ENCODE measurements at places on chromosomes 4 and X.

DNA sequence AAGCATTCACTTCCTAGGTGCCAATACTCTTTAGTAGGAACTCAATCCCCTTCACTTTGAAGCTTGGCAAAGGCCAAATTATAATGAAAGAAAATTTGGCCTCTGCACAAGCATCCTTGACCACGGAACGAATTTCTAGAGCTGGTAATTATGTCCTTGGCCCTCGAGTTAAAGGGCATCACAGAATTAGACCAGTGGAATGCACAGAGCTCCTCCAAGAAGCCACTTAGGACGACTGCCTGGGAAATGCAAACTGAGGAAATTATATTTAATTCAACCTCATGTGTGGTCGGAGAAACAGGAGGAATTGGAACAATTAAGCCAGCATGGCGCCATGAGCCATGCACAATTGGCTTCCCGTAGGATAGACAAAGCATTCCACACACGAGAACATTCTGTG lies 59.3 kb downstream of the NLGN4X start:
- DNase-seq, result no peak

DNA sequence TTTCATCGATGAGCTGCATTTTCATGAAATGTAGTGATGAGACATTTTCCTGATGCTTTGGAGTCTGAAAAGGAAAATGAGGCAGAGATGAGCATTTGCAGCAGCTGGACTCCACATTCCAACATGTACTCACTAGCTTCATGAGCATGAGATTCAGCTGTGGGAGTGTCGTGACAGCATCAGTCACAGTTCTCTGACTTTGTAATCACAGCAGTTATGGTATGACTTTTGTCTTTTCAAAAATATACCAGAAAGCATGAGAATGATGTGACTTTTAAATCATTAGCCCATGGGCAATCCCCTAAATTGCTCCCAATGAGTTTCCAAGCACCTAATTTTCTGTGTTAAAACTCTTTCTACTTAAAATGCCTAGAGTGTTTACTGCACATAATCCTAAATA lies 18.3 kb upstream of the MSL3 start:
- DNase-seq, result no peak

DNA sequence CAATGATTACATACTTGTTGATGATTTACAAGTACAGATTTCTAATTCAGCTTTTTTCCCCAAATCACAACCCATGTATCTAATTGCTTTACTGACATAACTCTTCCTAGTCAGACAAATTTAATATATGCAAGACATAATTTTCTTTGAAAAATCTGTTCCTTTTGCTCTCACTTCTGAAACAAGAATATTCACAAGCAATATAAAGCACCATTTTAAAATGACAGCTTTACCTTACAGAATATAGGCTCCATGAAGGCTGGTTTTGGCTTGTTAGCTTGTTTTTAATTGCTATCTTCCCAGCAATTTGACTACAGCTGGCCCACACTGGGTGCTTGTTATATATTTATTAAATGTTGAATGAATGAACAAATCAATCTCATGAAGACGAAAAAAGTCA lies 24.5 kb downstream of the GPM6A start:
- DNase-seq, result no peak

- no peak for DNase-seq
These were observed 21.1 kb downstream of the GRPR start for GRCh38 chrX:16144420-16144819.

GRCh38 chrX:141724186-141724585 lies 25.6 kb upstream of the SPANXD start:
- DNase-seq, result no peak

- DNase-seq, result no peak
These were observed 107.1 kb upstream of the ATP6AP2 start for GRCh38 chrX:40473460-40474204.

GRCh38 chr4:53676402-53676871 lies 85.2 kb upstream of the LNX1 start:
- peak; percentile 84 for DNase-seq

DNA sequence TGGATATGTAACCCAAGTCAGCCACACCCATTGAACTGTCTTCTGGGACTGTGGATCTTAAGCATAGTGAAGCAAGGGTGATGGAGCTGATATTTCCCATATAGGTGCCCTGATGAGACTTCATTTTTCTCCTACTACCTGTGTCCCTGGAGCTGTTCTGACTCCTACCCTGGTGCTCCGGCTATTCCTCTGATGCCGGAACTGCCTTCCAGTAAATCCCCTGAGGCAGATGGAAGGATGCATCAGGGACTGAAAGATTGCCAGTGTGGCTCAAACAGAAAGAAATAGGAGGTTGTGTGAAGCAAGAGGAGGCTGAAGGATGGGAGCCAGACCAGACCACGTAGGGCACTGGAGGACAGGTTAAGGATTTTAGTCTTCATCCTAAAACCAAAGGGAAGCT lies 74.7 kb downstream of the HOPX start:
- DNase-seq, result no peak

- no peak for DNase-seq
These were observed 93.1 kb upstream of the ESX1 start for GRCh38 chrX:104347860-104348259.

DNA sequence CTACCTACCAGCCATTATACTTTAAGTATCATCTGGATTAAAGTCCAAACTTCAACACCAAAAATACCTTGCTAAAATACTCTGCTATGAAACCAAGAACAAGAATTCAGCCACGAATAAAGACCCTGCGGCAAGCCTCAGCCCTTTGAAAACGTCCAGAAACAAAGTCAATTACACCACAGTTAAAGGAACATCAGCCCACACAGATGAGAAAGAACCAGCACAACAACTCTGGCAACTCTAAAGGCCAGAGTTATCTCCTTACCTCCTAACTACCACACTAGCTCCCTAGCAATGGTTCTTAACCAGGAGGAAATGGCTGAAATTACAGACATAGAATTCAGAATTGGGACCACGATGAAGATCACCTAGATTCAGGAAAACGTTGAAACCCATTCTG lies 23.4 kb downstream of the ABCB7 start:
- DNase-seq, result no peak

DNA sequence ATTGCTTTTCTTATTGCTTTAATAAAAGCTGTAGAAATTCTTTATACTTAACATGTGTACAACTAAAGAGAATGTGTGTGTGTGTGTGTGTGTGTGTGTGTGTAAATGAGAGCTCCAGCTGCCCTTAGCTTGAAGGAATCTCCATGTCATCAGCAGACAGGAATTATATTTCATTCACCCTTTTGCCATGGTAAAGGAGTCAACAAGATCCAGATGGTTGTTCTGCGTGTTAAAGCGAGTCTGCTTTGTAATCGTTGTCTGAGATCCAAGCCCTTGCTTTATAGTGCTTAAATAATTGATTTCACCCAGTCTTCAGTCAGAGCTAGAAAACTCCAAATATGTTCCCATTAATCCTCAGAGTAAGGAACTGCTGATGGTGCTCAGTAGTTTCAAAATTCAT lies 285.5 kb downstream of the PDGFC start:
- no peak for DNase-seq

- no peak for DNase-seq
These were observed 50.3 kb downstream of the SNX25 start for GRCh38 chr4:185259719-185260118.

GRCh38 chrX:113274345-113274744 lies 433.7 kb upstream of the AMOT start:
- no peak for DNase-seq

Data from suppressor macrophage treated with lipopolysaccharide for 1 hour (primary cell).